Thoracic aorta (tissue), 2 donors: ENCODE measurements at places on chromosomes 12 and 14.

DNA sequence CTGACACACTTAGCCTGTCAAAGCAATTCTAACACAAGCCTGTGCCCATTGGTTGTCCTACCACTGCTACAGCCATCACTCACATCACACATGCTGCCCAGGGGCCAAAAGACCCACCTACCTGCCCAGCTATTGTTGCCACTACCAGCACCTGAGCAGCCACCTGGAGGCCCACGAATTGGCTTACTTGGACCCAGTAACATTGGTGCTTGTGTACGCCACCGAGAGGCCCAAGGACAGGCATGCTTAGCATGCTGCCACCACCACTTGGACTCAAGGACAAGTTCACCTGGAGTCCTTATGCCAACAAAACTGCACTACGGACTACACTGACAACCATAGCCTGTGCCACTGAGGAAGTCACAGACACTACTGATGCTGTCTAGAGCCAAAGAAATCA is 221.1 kb downstream of the SLC38A4 start:
- no peak overlapping the region for H3K27ac ChIP-seq
- H3K4me3 ChIP-seq: no peak overlapping the region
- H3K36me3 ChIP-seq: no peaks in the 10 kb centered on the region
- no peaks in the 10 kb centered on the region for H3K27me3 ChIP-seq

DNA sequence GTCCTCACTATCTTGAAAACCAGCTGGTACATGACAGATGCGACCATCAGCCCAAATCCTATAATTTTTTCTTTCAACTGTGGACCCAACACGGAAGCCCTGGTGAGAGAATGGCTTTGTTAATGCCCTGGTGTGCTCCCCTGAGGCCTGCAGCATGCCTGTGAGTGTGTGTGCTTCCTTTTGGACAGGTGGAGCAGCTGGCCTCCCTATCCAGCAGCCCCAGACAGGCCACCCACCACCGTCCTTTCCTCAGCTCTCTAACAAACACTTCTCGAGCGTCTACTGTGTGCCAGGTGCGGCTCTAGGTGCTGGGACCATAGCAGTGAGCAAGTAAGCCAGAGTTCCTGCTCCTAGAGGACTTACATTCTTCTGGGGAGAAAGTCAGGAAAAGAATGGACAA is 78.9 kb upstream of the GZMB start:
- no peak overlapping the region for H3K4me3 ChIP-seq
- no peaks in the 10 kb centered on the region for H3K4me1 ChIP-seq
- no peaks in the 10 kb centered on the region for H3K27me3 ChIP-seq
- no peak for DNase-seq
- no peaks in the 10 kb centered on the region for H3K36me3 ChIP-seq

DNA sequence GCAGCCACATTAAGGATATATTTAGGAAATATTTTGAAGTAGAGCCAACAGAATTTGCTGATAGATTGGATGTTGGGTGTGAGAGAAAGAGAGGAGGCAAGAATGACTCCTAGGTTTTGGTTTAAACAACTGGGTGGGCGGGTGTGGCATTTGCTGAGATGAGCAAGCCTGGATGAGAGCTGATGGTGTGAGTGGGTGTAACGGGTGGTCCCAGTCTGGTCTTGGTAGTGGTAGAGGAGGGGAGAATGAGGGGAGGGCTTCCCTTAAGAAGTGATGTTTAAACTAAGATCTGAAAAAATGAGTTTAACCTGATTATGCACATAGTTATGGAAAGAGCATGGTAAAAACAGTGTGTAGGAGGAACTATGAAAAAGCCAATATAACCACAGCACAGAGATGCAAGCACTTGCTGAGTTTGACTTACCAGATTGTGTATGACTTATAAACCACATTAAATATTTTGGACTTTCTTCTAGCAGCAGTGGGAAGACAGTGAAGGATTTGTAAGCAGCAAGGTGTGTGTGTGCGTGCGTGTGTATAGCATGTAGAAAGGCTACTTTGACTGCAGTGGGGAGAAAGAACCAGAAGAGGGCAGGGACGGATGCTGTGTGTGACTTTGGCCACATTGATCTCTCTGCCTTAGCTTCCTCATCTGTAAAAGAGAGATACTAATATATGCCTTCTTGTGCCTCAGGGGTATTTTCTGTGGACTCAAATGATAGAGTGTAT is 139.7 kb downstream of the PRIMA1 start:
- no peak for DNase-seq
- H3K27me3 ChIP-seq: no peaks in the 10 kb centered on the region
- H3K4me3 ChIP-seq: no peak overlapping the region
- H3K36me3 ChIP-seq: no peaks in the 10 kb centered on the region

GRCh38 chr12:82015623-82016347 is 256.6 kb upstream of the PPFIA2 start:
- H3K4me3 ChIP-seq: no peak overlapping the region
- no peaks in the 10 kb centered on the region for H3K27me3 ChIP-seq
- H3K27ac ChIP-seq: no peak overlapping the region
- no peak for DNase-seq
- no peaks in the 10 kb centered on the region for H3K36me3 ChIP-seq
- no peaks in the 10 kb centered on the region for H3K4me1 ChIP-seq

DNA sequence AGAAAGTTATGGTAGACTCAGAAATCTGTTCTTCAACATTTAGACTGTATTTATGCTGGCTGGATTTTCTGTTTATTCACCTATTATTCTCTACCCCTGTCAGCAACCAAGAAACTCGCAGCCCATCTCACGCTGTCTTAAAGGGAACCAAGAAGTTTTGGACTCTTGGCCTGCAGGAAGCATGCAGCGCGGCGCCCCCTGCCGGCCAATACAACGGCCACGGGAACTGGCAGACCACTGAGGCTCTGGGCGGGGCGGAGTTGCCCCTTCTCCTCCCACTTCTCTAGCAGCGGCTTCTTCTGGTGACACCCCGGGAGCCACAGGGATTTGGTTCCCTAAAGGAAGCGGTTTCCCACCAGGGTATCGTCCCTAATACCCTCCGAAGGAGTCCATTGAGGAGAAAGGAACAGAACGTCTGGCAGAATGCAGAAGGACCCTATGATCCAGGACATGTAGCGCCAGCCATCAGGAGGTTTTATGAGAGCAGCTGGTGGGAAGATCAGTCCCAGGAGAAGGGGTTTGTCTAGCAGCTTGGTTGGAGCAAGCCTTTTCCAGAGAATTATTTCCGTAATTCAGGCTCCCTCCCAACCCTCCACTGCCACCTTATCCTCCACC is 21.0 kb upstream of the RNASE2 start:
- DNase-seq: no peak
- H3K27ac ChIP-seq: no peak overlapping the region
- no peak overlapping the region for H3K4me3 ChIP-seq
- no peaks in the 10 kb centered on the region for H3K36me3 ChIP-seq
- no peaks in the 10 kb centered on the region for H3K27me3 ChIP-seq

- H3K4me1 ChIP-seq: no peaks in the 10 kb centered on the region
- H3K27me3 ChIP-seq: no peaks in the 10 kb centered on the region
- H3K27ac ChIP-seq: no peak overlapping the region
- no peak overlapping the region for H3K4me3 ChIP-seq
- no peaks in the 10 kb centered on the region for H3K36me3 ChIP-seq
These were observed 6.8 kb upstream of the SPTLC2 start for GRCh38 chr14:77623201-77623600.

- DNase-seq: no peak
- H3K4me3 ChIP-seq: no peak overlapping the region
- H3K36me3 ChIP-seq: no peaks in the 10 kb centered on the region
- no peak overlapping the region for H3K27ac ChIP-seq
- H3K27me3 ChIP-seq: no peaks in the 10 kb centered on the region
These were observed 255.2 kb downstream of the SYT1 start for GRCh38 chr12:79119796-79120195.
